ENCODE measurements at places on chromosomes 11 and 22.
A peak's percentile ranks its signal among the peaks of the same experiment; 100 is the strongest.

- no peak for DNase-seq
These were observed 18.2 kb downstream of the DAGLA start for GRCh38 chr11:61698173-61698948.

- no peak for DNase-seq
These were observed 38.3 kb downstream of the MADD start for GRCh38 chr11:47308050-47308823.

- peak; percentile 37 for DNase-seq
These were observed 1.3 kb downstream of the PPP1R14B start for GRCh38 chr11:64245401-64245796.

DNA sequence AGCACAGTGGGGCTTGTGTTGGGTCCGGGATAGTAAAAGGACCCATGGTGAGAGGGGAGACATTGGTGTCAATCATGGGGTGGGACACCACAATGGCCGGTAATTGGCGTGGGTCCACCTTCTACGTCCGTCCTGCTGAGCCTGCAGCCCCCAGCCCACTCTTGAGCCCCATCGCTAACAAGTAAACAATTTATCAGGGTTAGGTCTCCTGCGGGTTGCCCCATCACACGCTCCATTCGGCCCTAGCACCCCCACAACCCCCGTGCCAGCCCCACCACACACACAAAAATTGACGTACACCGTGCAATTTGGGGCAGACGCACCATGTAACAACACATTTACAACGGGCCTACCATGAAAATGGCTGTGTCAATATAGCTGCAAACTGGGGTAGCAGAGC, 86.5 kb upstream of the HTATIP2 start:
- no peak for DNase-seq

GRCh38 chr11:120013325-120014250, 124.3 kb downstream of the TRIM29 start:
- peak; percentile 69 for DNase-seq

DNA sequence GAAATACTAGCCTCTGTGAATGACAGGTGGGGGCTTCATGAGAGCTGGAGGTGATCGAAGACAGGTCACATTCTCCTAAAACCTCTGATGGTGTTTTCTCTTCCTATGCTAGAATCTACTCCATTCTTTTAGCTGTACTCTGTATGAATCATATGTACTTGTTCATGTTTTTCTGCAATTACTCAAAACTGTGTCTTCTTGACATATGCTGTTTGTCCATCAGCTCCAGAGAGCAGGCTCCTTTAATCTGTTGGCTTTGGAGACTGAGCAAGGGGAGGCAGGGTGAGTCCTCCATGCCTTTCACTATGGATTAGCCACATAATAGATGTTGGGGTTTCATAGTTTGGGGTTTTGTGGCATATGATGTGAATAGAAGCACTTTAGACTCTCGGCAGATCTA, 598.8 kb downstream of the NTM start:
- no peak for DNase-seq

DNA sequence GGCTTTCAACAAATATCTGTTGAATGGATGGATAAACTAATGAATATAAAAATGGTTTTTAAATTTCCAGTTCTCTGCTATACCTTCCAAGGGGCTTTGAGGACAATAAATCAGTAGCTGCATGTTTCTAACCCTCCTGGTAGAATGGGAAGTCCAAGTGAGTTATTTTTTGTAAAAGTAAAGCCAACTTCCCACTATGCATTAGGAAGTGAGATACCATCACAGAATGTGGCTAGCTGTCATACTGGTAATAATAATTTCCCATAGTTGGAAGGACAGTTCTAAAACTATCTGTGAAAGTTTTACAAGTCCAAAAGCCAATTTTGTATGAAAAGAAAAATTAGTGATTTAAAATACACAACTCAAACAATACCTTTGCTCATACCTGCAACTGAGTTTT, 50.0 kb downstream of the TMEM123 start:
- DNase-seq: no peak

DNA sequence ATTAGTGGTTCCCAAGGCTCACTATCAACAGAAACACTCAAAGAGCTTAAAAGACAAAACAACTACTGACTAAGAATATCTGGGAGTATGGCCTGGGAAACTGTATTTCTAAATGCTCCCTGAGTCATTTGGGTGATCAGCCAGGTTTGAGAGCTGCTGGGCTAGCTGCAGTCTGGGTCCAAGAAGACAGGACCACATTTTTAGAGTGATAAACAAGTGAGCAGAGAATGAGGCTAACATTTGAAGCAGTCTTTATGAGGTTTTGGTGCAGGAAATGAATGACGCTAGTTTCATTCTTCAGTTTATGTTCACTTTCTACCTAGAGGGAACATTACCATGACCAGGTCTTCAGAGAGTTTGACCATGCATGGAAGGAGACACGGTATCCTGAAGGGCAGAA, 97.7 kb downstream of the TEAD1 start:
- no peak for DNase-seq

- no peak for DNase-seq
These were observed 93.2 kb downstream of the TBC1D22A start for GRCh38 chr22:46855681-46856080.

DNA sequence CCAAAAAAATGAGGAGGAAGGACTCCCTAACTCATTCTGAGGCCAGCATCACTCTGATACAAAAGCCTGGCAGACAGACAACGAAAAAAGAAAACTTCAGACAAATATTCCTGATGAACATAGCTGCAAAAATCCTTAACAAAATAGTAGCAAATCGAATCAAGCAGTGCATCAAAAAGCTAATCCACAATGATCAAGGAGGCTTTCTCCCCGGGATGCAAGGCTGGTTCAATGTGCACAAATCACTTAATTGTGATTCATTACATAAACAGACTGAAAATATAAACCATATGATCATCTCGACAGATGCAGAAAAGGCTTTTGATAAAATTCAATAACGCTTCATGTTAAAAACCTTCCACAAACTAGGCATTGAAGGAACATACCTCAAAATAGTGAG, 16.4 kb downstream of the MTMR2 start:
- DNase-seq: no peak

DNA sequence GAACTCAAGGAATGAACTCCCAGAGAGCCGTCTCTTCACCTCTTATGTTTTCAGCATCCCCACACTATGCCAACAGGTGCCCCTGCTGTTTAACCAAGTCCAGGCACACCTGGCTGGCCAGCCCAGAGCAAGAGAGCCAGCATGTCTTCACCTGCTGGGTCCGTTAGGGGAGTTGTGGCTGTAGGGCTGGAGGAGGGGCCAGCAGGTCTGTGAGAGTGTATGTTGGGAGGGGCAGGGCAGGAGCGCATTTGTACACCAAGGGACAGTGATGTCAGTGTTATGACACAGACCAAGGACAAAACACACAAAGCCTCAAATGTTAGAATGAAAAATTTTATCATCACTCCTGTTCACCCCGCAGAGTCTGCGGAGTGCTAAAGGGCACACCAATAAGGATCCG, 5.8 kb downstream of the PATZ1 start:
- DNase-seq: no peak

DNA sequence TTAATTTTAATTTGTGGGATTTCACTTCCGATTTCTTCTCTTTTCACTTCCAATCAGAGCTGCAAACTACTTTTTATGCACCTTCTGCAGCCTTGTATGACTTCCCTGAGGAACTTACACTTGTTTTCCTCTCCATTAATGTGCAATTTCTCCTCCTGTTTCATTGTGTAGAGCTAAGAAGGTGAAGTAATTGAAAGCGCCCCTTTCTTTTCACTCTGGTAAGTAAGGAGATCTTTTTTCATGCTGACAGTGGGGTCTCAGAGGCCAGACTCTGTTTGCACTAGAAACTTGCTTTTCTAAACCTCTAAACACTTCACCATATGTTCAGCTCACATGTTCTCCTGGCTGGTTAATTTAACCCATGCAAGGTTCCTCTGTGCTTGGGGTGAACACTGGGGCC, 117.0 kb downstream of the FANCF start:
- no peak for DNase-seq
